Heart right ventricle (tissue), 16 donors: ENCODE measurements at places on chromosomes 2 and 18.

GRCh38 chr2:230798769-230799399, 65.9 kb upstream of the ITM2C start:
- H3K4me1 ChIP-seq, result peaks cover 44% of the 10 kb centered on the region
- no peaks in the 10 kb centered on the region for H3K27me3 ChIP-seq
- H3K36me3 ChIP-seq, result peaks cover 51% of the 10 kb centered on the region
- no peak overlapping the region for H3K4me3 ChIP-seq
- no peak overlapping the region for H3K27ac ChIP-seq

DNA sequence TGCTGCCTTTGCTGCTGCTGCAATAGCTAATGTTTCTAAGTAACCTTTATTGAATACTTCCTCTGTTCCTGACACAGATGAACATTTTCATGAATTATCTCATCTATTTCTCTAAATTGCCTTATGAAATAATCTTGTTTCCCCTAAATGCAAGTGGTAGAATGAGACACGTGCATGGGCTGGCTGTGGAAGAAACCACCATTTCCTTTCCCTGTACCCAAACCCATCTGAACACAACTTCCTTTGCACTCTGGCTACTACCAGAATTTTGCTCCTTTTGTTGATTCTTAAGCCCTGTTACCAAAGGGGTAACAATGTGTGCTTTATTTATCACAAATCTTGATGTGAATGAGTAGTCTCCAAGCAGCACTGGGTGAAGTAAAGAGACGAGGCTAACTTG, 29.2 kb downstream of the AKAIN1 start:
- no peaks in the 10 kb centered on the region for H3K27me3 ChIP-seq
- H3K4me1 ChIP-seq, result no peaks in the 10 kb centered on the region
- no peak for DNase-seq
- H3K4me3 ChIP-seq, result no peak overlapping the region
- H3K27ac ChIP-seq, result no peak overlapping the region
- no peaks in the 10 kb centered on the region for H3K36me3 ChIP-seq

- H3K4me3 ChIP-seq, result no peak overlapping the region
- H3K4me1 ChIP-seq, result no peaks in the 10 kb centered on the region
- no peaks in the 10 kb centered on the region for H3K36me3 ChIP-seq
- no peak for DNase-seq
- H3K27me3 ChIP-seq, result no peaks in the 10 kb centered on the region
Observed at GRCh38 chr2:128452536-128453530, 134.2 kb upstream of the HS6ST1 start.

DNA sequence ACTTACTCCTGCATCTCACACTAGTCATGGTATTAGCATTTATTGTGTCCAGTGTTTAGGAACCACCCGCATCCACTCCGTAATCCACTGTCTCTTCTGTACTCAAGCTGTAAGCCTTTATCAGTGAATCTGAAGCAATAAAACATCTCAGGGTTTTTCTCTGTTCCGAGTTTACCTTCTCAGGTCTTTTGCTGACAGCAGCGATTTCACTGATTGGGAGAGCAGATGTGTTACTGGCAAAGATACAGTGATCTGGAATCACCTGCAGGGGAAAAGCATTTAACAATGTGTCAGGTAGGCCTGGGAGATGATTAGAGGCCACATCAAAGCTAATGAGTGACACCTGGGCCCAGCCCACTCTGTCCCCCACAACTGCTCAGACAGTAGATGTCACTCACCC, 24.6 kb downstream of the GAREM2 start:
- no peak for DNase-seq
- no peaks in the 10 kb centered on the region for H3K27me3 ChIP-seq
- peaks cover 4% of the 10 kb centered on the region for H3K4me1 ChIP-seq
- no peak overlapping the region for H3K27ac ChIP-seq
- no peak overlapping the region for H3K4me3 ChIP-seq
